ENCODE measurements at places on chromosomes 16 and 17.
A peak's percentile ranks its signal among the peaks of the same experiment; 100 is the strongest.

DNA sequence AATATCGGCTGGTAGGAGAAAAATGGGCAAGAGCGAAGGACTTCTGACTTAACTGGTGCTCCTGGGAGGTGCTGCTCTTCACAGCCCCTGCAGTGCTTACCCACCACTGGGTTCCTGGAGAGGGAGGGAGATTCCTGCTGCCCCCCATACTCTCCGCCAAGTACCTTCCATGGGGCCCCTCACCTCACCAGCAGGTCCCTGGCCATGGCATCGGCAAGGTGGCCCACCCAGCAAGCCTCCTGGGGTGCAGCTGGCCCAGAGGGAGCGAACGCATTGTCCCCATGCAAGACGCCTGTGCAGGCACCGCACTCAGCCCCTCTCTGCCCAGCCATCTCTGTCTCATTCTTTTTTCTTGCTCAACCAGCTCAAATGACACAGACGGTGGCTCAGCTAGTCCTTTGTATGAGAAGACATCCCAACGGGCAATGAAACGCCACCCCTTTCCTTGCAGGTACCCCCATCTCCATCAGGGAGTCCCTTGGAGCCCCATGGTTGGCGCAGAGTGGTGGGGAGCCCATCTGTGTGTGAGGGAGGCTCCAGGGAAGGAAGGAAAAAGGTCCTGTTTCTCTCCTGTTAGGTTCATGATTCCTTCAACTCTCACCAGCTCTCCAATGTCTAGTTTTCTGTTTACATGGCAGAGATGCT lies 9.6 kb upstream of the ALDH3A1 start:
- DNase-seq: no peak

GRCh38 chr16:13873835-13874438 lies 46.0 kb upstream of the ERCC4 start:
- DNase-seq: no peak

DNA sequence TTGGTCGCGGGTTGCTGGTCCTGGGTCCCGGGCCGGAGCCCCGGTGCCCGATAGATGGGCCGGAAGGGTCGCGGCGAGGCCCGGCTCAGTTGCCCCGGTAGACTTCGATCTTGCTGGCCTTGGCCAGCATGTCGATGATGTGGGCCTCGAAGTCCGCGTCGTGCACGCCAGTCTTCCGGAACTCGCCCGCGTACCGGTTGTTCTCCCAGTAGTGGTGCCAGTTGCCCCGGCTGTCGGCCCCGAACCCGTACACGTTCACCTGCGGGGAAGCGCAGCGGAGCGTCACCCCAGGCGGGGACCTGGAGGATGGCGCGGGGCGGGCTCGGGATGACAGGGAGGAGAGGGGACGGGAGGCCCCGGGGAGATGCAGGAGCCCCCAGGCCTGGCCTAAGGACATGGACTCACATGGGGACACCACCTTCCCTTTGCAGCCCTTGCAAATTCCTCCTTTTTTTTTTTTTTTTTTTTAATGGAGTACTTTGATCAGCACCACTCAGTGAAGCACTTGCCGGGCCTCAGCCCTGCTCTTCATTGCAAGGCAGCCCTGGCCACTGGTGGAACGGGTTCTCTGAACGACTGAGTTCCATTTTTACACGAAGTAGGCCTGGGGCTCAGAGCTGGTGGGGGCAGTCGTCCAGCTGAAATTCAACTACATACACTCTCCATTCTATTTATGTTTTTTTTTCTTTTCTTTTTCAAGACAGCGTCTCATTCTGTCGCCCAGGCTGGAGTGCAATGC lies 35.1 kb downstream of the DDX19A start:
- no peak for DNase-seq

GRCh38 chr16:86707581-86707980 lies 129.2 kb downstream of the FOXL1 start:
- no peak for DNase-seq

DNA sequence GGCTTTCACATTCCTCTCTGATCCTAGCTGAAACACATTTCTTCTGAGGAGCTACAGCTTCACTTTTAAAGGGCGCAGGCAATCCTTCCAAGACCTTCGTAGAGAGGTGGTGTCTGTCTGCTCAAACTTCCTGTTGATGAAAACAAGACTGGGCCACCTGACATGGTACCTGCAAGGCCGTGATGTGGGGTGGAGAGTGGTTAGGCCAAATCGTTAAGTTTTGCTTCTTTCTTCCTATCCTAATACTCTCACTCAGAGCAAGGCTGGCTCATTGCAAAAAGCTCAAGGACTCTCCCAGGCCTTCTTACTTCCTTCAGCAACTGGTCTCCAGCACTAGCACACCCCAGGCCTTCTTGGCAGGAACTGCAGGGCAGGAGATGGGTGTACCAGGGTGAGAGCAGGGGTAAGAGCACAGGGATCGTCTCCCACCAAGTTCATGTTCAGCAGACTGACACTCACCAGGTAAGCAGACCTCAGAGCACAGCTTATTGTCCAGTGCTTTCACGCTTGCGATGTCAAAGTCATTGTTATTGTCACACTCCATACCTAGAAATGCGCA lies 10.9 kb upstream of the FOXJ1 start:
- no peak for DNase-seq

GRCh38 chr17:35242805-35243560 lies at the start of gene SLFN5:
Gene SLFN5, plus strand, starts transcription at chr17:35243072. Its CDS starts 15,619 bp downstream, at chr17:35258691.
- peak; percentile 67 for DNase-seq

DNA sequence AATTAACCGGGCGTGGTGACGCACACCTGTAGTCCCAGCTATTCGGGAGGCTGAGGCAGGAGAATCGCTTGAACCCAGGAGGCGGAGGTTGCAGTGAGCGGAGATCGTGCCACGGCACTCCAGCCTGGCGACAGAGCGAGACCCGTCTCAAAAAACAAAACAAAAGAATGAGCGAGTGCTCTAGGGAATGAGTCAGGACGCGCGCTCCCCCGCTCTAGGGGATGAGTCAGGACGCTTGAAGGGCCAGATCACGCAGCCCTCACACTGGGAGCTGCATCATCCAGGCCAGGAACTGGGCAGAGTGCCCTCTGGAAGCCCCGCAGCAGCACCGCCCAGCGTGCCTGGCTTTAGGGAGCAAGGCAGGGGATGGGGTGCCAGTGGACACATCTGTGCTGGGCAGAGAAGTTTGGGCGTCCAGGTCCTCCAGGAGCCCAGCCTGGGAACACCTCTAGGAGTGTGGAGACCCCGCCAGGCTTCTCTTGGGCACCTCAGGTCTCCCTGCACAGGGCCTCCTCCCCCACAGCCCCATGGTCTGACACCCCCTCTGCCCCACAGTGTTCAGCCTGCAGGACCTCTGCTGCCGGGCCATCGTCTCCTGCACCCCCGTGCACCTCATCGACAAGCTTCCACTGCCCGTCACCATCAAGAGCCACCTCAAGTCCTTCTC lies 3.9 kb upstream of the WFIKKN1 start:
- no peak for DNase-seq

DNA sequence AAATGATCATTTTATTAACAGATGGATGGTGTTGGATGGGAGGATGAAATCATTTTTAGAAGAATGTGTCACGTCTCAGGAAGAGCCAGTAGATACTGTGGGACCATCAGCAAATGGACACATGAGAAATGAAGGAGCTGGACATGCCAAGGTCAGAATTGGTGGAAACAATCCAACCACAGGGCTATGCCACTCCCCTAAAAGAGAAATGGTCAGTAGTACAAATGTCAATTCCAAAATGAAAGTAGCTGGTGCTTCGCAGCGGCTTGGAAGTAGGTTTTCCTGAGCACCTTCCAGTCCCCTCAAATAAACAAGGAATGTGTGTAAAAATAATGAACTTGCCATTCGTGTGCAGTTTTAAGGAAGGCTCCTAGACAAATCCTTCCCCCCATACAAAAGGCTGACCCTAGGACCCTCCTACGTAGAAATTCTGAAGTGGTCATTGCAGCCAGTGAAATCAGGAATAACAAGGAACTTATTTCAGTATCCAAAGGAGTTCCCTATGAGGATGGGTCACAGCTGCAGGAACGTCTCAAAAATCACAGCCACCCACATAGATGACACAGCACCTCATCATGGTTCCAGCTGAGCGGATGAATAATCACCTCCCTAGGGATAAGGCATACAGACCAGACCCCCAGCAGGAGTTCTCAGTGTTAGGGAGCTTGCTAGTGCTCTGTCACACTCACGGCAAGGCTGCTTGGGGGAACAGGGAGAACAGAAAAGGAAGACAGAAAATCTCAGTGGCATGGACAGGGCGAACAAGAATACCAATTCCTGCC lies 239.2 kb downstream of the HS3ST3A1 start:
- no peak for DNase-seq

- DNase-seq: peak; percentile 25
Observed at GRCh38 chr17:35588196-35588920, 1.2 kb downstream of the AP2B1 start.

GRCh38 chr17:17467720-17468119 lies 9.1 kb upstream of the MED9 start:
- DNase-seq: no peak

DNA sequence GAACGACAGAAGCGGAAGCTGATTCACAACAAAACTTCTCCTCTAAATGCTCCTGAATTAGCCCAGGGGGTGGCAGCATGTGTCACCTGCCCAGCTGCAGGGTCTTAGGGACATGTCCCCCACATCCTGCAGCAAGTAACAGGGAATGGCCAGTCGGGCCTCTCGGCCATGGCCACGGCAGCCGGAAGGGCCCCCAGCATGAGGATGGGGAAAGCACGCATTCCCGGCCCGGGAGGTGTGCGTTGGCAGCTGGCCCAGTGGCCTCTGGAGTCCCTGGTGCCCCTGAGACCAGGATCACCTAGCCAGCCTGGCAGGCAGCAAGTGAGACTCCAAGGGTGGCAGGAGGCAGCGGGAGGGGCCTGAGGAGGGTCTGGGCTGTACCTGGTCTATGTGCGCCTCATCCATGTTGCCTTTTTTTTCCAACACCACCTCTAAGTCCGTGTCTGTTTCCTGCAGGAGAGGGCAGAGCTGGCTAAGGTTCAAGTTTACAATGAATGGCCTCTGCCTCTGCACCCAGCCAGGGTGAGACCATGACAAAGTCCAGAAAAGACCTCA lies 7.0 kb downstream of the KNOP1 start:
- DNase-seq: no peak

DNA sequence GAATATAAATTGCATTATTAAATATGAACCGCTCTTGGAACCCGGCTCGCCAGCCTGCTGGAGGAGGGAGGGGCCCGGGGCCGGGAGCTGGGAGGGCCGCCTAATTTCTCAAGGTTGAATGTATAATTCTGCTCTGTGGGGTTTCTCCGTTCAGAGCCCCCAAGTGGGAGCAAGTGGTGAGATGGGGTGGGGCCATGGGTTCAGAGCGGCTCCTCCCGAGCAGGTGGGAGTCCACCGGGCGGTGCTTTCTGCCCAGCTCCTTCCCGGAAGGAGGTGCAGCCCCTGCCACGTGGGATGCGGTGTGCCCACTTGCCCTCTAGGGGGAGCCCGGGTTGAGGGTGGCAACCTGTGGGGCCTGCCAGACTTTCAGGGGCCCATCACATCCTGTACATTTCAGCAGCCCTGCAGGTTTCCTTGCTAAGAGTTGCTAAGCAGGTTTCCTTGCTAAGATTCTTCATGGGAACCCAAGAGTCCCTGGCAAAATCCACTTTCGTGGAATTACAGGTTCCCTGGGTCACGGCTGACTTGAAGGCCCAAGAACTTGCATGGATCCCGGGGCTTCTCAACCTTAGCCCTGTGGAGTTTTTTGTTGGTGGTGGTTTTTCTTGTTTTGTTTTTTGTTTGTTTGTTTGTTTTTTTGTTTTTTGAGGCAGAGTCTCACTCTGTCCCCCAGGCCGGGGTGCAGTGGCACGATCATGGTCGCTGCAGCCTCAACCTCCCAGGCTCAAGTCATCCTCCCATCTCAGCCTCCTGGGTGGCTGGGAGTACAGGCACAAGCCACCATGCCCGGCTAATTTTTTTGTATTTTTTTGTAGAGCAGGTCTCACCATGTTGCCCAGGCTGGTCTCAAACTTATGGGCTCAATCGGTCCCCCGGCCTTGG lies 196.7 kb upstream of the GSE1 start:
- peak; percentile 29 for DNase-seq

DNA sequence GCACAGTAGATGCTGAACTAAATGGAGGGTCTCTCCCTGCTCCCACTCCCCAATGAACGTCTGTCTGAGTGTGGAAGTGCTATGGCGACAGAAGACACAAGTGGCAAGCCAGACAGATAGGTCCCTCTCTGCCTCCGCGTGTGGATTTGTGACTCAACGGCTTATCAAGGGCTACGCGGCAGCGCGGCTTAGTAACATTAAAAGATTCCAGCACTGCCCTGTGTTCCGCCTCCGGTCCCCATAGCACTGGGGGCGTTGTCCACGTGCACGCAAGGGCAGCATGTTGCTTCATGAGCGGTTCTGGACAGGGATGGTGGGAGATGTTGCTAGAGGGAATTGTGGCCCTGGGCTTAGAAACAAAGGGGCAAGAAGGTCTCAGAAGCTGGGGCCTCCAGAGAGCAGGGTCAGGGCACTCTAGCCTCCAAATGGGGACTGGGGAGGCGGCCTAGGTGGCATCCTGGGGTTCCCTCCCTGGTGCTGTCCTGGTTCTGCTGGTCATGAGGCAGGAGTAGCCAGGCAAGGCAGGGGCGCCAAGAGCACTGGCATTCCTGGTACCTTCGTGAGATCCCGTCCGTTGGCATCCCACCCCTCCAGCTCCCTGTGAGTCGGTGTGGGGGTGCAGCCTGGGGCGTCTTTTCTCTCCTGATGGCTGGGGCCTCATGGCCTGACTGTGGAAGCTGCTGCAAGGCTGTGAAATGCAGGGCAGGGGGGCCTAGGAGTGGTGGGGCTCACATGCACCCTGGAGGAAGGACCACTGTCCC lies 9.1 kb downstream of the CRHR1 start:
- DNase-seq: no peak

DNA sequence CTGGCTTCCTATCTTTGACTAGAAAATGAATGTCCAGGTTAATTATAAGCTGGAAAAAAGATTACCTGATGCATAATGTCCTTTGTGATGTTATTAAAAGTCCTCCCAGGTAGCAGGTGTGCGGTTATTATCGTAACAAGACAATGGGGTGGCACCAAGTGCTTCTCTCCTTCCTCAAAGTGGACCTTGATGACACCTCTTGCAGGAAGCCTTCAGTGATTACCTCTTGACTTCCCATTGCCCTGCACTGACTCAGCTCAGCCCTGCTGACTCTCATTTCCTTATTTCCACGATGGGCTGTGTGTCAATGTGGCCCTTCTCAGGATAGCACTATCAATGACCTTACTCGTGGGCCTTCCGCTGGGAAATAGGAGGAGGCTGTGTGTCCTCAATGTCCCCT lies 477.4 kb upstream of the CCL2 start:
- DNase-seq: no peak

GRCh38 chr16:74657870-74658642 lies 8.6 kb downstream of the RFWD3 start:
- no peak for DNase-seq

DNA sequence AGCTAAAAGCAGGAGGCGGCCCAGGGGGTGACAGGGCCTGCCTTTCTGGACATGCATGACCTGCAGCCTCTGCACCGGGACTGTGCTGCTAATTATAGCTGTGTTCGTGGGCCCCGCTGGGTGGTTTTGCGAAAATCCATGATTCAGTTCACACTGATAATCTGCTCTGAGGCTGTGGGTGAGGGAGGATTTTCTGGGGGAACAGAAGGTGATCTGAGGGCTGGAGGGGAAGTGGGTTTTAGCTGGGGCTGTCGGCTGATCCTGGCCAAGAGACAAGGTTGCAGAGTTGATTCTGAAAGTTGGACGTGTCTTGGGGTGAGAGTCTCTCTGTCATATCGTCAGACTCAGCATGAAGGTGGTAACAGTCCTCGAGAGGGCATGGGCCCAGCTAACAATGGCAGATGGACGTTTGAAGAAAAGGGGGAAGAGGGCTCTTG lies 187.5 kb upstream of the ZNF469 start:
- DNase-seq: no peak

- DNase-seq: no peak
Observed at GRCh38 chr17:79771276-79771675, 6.7 kb upstream of the CBX2 start.
